ENCODE measurements at places on chromosomes 1 and 21.

- DNase-seq = no peak
Observed at GRCh38 chr1:39620659-39621165, 18.7 kb downstream of the HEYL start.

DNA sequence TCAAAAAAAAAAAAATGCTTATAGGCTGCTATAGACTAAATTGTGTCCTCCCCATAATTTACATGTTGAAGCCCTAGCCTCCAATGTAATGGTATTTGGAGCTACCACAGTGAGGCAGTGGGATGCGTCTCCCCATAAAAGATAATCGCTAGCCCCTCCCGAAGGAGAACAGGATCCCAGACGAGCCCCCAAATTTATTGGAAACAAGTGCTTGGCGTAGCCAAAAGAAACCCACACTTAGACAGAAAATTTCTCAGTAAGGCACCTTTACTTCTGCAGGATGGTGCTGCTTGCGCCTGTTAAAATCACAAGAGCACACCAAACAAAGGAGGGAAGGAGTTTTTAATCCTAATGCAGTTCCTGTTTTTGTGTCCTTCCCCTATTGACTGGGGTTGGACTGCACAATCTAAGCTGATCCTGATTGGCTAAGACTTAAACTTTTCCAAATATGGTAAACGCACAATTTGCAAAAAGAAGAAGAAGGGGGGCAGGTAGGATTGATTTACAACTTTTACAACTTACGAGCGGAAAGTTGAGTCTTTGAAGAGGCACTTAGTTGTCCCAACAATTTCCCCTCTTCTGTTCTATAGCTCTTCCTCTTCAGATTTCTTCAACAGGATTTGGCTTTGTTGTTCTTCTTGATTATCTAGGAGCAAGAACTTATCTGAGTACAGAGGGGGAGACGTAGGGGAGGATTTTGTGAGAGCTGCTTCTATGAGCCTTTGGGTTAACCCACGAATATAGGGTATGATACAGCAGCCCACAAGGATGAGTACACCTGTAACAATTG lies 3.0 kb upstream of the IPP start:
- DNase-seq = no peak

DNA sequence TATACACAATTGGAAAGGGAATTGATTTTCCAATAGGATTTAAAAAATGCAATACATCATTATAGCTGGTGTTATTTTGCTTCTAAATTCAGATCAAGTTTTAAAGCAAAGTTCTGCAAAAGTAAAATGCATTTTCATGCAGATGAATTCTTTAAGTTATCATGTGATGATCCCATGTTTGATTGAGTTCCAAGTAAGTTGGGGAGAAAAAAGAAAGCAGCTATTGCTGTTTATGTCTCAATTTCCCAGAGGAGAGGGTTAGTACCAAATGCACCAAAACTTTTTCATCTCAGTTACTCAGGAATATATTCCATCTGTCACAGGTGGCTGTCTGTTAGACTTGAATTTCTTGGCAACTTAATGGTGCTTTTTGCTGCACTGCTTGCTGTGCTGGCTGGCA lies 29.7 kb downstream of the HSPA13 start:
- DNase-seq = no peak

DNA sequence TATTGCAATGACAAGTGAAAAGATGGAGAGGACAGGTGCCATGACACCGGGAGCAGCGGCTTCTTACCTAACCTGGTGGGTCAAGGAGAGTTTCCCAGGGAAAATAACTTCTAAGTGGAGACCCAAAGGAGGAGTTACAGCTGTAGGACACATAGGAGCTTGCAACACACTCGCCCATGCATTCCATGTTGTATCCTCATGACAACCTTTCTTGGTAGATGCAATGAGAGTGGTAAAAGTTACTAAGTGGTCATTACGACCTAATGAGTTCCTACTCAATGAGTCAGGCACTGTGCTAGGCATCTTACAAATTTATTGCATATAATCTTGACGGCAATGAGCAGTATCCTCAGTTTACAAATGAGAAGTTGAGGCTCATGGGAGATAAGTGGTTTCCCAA lies 119.5 kb upstream of the HOOK1 start:
- no peak for DNase-seq

DNA sequence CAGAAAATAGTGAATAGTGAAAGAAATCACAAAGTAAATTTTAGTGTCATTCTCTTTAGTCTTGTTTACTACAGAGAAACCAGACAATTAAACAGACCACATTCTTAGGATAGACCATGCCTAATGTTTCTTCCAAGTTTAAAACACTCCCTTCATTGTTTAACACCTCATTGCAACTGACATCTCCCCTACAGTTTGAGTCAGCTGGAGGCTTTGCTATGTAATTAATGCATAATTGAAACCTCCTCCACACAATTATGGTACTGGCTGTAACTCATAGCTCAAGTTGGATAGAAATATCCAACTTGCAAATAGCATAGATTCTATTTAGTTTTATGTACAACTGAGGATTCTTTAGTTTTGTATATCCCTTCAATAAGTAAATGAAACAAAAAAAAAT lies 35.2 kb upstream of the B3GALT2 start:
- DNase-seq = no peak

DNA sequence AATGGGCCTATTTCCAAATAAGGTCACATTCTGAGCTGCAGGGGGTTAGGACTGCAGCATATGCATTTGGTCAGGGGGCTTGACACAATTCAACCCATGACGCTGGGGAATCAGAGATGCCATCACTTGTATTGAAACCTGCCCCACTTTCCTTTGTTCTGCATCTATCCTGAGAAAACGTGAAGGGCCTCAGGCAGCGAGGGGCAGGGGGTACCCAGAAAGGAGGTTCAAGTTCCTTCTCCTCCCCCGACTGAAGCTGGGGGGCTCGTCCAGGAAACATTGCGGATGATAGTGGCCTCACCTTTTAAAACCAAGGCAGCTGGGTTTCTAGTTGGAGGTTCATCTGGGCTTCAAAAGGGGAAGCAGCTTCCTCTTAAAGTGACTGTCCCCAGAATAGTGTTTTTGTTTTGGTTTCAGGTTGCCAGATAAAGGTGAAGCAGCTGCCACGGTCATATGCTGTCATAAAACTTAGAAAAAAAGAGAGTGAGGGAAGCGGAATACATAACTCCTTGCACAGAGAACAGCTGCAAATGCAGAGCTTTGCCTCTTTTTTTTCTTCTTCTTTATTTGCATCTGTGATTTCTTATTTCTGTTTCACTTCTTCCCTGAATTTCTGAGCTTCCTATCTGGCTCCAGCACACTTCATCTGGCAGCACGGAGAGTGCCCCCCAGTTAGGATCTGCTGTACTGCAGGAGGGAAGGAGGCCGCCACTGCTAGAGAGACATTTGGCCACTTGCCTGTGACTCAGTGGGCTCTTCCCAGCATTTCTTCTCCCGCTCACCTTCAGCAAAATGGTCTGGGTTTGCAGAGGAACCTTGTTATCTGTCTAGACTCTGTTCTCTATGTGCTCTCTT lies 142.0 kb downstream of the AJAP1 start:
- DNase-seq = no peak

DNA sequence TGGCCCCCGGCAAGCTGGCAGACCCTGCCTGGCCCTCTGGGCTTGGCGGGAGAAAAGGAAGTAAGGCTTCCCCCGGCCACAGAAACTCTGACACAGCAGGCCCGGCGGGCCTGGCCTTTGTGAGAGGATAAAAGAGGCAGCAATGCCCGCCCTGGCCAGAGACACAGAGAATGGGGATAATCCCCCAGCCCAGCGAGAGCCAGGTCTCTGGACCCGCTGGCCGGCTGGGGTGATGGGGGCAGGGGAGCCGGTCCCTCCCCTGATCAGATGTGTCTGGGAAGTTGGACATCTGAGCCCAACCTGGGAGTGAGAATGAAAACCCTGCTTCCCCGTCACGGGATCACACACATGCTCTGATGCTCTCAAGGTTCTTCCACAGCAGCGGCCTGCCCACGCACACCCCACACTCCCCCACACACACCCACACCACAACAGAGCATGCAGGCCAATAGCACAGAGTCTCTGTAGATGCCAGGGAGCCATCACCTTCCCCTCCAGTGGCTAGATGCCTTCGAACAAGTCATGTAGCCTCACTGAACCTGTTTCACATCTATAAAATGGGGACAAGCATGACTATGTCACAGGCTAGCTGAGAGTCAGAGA lies 4.2 kb downstream of the RSPO1 start:
- DNase-seq = no peak

DNA sequence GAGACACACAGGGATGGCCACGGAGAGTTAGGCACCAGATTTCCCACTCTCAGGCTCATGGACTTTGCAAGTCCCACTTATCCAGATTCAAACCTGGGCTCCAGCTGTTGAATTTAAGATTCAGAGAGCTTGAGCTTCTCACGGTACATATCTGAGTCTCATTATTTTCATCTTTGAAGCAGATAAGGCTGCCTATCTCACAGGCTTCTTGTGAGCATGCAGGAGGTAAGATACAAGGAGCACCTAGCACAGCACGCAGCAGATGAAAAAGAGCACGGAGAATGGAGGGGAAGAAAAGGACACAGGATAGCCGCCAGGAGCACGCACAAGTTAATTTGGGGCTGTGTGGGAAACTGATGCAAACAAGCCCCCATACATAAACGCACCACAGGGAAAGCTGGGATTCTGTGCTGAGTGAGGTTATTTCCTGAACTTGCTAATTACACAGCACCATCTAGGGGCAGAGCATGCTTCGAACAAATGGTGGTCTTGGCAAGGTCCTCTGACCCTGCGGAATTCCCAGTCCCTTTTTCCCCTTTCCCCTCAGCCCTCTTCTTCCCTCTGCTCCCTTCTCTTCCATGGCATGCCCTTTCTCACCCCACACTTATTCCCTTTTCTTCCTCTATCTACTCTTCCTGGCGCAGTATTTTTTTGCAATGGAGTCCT lies 134.7 kb upstream of the VANGL1 start:
- DNase-seq = no peak

GRCh38 chr1:61593331-61593730 lies 131.6 kb downstream of the TM2D1 start:
- no peak for DNase-seq
